Progenitor cell of endocrine pancreas (in vitro differentiated cells): ENCODE measurements at places on chromosomes 1 and 21. TPM values are rescaled to one million over a fixed set of nuclear protein-coding genes. Genes with fewer than 3 reads are reported as not detected.
A peak's percentile ranks its signal among the peaks of the same experiment; 100 is the strongest.

SLC44A5 gene
- total RNA-seq = 8.8 and 9.5 TPM in 2 replicates

DNA sequence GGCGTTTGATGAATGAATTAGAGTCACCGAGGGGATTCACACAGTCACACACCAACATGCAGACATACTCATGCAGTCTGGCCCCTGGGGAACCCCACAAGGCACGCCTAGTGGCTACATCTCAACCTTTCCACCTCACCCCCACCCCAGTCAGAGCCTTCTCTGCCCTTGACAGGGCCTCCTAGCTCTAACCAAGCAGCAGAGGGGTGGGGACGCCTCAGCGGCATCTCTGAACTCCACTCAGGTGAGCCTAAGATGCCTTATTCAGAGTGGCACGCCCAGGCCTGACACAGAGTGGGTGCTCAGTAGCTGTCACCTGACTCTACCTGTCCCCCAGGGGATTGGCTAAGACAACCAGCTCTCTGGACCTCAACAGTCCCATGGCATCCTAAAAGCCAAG is 3.7 kb upstream of the SDC3 start:
- no peak for DNase-seq

DNA sequence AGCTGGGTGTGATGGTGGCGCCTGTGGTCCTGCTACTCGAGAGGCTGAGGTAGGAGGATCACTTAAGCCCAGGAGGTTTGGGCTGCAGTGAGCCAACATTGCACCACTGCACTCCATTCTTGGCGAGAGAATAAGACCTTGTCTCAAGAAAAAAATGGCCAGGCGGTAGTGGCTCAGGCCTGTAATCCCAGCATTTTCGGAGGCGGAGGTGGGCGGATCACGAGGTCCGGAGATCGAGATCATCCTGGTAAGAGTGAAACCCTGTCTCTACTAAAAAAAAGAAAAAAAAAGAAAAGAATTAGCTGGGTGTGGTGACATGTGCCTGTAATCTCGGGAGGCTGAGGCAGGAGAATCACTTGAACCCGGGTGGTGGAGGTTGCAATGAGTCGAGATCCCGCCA is 11.3 kb downstream of the ATAD3B start:
- no peak for DNase-seq

RGS4 gene
- 7.3 and 12.1 TPM in 2 replicates for total RNA-seq

CGN gene
- 127 and 128 TPM in 2 replicates for total RNA-seq

GRCh38 chr1:9846611-9847171 is 22.9 kb upstream of the CLSTN1 start:
- DNase-seq = no peak

SLC35D1 gene
- total RNA-seq = 11.9 and 12.2 TPM in 2 replicates

DNA sequence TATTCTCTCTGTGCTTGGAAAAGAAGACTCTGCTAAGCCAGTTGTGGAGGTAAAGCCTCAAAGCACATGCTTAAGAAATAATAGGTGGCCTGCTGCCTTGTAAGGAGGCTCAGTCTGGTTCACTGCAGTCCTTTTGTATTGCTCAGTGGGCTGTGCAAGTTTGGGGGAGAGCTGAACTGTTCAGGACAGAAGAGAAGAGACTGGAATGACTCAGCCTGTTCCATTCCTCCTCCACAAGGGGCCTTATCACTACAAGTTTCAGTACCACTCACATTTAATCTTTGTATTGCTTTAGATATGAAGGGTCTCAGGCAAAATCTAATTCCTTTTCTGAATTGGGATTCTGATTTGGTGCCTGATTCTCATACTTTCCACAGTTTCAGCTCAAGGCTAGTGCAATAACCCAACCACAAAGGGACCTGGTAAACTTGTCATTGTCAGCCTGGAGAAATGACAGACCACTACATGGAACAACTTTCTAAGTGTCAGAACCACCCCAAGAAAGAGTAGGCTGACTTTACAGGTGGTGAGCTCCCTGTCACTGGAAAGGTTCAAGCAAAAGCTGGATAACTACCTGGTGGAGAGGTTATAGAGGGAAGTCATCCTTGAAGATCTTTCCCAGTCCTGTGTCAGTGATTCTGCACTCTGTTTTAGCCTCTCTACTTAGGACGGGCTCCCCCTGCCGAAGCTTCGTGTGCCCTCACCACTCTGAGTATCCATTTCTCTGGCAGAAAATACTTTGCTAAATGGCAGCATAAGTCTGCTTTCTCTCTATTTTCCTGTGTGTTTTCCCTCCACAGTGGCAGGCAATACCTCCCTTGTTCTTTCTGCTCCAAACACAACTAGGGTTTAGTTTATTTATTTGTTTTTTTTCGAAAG is 162.9 kb upstream of the GJB5 start:
- no peak for DNase-seq

GRCh38 chr1:4079815-4080214 is 179.7 kb upstream of the C1orf174 start:
- DNase-seq = no peak

GRCh38 chr1:111598544-111598943 is 21.0 kb upstream of the RAP1A start:
- DNase-seq = no peak

FMOD gene
- 2.5 and 3.1 TPM in 2 replicates for total RNA-seq

DNA sequence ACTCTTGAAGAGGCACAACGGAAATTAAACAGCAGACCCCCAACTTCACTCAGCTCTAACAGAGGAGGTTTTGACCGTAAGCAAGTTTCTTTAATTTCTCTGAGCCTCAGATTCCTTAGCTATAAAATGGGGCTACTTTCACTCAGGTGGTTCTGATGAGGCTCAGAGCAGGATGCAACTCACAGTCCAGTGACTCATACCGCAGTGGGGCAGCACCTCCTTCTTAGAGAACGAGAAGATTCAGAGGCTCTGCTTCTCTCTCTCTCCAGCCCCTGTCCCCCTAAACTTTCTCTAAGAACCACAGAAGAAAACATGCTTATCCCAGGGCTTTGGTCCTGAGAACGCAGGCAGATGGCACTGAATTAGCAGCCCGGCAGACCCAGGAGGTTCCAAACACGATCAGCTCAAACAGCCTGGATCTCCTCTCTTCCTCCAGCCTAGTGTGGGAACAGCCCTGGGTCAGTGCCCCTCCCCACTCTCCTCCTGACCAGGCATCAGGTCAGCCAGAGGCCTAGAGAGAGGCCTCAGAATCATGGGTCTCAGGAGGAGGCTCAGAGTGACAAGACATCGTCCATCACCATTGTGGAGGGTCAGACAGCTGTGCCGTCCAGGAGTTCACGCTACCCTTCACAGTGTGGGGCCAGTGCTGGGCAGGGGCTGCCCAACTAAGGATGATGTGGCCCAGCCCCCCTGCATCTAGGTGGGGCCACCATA is 433.0 kb downstream of the PTPRU start:
- no peak for DNase-seq

GRCh38 chr1:159436469-159436868 is 3.1 kb upstream of the OR10J1 start:
- DNase-seq = no peak

RIPK4 gene
- total RNA-seq = 28.9 and 30.1 TPM in 2 replicates

DNA sequence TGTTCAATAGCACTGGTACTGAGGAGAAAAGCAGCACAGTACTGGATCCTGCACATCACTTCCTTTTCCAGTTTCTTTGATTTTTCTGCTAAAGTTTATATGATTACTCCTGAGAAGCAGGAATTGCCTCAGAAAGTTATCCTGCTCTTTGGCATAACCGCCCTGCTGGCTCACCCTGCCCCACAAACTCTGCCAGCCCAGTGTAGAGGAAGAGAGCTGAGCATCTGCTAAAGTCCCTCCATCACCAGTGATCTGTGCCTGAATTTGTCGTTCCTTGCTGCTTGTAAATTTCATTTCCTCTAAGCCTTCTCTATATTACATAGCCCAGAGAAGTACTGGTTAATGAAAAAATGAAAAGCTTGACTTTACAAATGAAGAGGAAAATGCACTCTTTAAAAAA is 87.0 kb upstream of the C1orf21 start:
- DNase-seq = no peak

GRCh38 chr1:247518613-247518891 is 17.7 kb downstream of the OR2C3 start:
- no peak for DNase-seq

TPTE gene
- total RNA-seq = not detected in 2 replicates

EMC1 gene
- total RNA-seq = 61.9 and 66.7 TPM in 2 replicates

- DNase-seq = no peak
These were observed 14.4 kb downstream of the HLX start for GRCh38 chr1:220893701-220894024.

CRABP2 gene
- 70.4 and 125 TPM in 2 replicates for total RNA-seq

DNA sequence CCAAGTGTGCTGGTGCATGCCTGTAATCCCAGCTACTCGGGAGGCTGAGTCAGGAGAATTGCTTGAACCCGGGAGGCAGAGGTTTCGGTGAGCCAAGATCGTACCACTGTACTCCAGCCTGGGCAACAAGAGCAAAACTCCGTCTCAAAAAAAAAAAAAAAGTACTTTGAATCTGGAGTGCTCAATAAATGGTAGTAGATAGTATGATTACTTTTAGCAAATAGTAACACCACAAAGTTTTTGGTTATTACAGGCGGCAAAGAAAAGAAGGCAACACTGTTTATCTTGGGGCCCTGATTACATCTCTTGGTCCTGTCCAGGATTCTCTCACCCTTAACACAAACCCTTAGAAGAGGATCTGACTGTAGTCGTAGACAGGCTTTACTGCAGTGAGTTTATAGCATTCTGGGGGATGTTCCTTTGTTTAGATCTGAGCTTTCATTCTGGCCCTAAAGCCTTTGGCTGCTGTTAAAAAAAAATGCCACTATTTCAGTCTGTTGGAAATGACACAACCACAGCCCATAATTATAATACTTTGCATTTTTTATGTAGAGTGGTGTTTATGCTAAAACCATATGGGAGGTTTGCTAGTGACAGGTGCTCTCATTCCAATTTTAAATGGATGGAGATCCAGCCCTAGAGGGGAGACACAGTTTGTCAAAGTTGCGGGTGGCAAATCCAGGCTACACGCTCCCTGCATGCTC is 79.7 kb upstream of the SLC2A1 start:
- no peak for DNase-seq

DNA sequence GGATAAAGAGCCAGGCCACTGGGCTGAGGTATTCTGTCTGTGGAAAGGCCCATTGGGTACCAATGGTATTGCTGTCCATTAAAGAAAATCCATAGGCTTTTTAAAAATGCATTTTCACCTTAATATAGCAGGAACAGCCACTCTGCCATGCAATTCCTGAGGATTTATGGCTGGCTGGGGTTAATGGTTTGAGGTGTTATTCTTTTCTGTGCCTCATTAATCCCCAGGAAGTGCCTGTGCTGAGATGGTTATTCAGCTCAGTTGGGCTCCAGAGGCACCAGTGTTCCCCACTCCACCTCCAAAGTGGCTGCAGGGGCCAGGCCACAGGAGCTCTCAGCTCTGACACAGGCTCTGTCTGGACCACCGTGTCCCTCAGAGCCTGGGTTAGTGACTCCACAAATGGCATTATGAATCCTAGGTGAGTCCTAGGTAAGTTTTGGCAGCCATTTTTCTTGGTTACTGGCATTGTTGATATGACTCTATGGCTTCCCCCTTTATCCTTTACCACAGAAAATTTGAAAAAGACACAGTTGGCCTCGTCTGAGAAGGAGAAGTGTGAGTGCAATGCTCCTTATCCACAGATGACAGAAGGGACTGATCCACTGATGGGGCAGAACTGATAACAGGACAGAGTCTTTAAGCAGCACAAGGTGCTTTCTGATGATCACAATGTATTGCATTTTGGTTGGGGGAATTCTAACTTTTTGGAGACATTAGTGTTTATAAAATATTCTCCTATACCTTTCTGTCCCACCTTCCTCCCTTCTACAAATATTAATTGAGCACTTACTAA is 2.2 kb upstream of the PAPPA2 start:
- DNase-seq = no peak

DNA sequence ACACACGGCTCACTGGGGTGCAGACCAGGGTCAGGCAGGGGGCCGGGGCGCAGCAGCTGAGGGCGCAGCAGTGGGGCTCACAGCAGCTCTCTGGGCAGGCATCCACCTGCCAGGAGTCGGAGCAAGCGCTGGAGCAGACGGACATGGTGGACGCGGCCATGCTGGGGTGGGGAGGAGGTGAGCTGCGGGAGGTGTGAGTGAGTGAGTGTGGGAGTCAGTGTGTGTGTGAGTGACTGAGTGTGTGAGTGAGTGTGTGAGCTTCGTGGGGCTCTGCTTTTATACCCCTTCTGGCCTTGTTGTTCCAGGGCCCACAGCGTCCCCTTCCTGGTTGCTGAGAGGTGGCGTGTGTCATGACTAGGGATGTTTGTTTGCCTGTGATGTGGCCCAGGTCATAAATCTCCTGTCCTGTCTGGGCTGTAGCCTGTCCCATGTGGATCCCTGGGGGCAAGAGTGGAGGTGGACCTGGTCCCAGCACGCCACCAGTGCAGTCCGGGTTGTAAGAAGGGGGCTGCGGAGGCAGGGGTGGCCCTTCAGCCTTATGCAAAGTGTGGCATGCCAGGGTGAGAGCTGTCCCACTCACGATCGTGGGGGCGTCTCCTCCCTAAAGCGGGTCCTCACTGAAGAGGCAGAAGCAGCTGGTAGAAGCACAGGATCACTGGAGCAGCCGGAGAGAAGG is at the start of gene KRTAP10-1:
TSS of gene KRTAP10-1 (minus strand) at position 205 of the 676 bp plus-strand sequence. CDS start at position 160, 45 bp downstream.
- peak; percentile 5 for DNase-seq

DNA sequence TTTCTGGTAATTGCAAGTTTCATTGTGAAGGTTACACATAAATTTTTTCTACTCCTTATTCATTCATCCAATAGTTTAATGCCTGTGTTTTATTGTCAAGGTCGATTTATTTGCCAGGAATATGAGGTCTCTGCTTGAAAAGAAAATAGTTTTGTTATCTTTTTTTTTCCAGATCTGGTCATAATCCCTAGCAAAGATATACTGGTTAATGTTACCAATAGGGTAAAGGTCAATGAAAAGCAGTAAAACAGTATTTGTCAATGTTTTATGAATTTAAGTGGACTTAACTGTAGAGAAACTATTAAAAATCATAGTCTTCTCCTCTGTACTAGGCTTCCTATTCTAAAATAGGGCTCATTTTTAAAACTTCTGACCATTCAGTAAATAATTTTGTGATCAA is 8.1 kb upstream of the FMO3 start:
- no peak for DNase-seq
